RWPE1 (cell line): ENCODE measurements at places on chromosomes 2 and 18.

DNA sequence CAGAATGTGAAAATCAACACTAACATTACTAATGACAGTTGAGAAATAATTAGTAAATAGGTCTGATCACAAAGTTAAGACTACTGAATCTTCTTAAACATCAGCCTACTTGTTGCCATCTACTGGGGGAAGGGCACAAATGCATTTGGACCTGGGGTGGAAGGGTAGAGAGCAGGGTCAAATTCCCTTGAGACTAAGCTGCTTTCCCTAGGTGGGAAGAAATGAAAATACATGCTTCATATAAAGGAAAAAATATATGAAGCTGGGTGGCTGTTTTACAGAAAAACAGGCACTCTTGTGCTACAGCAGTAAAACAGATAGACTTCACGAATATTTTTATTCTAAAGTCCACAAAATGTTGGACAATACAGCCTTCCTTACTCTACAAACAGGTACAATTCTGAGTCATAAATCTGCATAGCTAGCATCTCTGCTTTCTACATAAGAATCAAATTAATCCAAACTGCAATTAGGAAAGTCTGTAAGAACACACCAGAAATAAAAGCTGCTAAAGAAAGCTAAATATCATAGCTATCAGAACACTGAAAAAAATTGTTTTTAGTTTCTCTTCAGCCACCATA, 10.9 kb downstream of the TRIP12 start:
- no peak for DNase-seq

DNA sequence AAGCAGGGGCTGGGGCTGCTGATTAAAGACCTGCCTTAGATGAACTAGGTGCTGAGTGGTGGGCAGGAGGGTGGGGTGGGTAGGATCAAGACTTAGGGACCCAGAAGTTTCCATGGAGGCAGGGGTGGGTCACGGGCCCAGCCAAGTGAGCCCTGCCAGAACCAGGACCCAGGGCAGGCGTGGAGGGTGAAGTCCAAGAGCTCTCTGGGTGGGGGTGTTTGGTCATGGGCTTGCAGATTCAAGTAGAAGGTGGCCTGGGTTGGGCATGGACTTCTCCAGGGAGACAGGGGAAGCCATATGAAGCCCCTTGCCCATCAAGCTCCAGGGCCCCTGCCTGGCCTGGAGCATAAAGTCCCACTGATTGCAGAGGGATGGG, 168.8 kb downstream of the SMAD7 start:
- no peak for DNase-seq

DNA sequence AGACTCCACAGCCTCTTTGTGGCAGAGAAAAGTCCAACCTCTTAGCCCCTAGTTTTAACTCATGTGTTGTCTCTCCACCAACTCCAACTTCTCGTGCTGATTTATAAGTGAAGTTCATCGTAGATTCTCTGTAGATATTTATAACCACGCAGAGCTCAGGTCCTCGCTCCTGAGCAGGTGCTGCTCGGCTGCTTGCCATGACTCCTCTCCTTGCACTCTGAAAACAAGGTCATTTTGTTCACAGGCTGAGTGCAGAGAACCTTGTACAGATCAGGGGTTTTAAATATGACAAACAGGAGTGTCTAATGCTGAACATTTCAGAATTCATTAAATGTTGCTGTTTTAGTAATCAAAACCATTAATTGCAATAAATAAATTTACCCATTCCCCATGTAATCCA, 330.8 kb upstream of the GYPC start:
- DNase-seq, result no peak

DNA sequence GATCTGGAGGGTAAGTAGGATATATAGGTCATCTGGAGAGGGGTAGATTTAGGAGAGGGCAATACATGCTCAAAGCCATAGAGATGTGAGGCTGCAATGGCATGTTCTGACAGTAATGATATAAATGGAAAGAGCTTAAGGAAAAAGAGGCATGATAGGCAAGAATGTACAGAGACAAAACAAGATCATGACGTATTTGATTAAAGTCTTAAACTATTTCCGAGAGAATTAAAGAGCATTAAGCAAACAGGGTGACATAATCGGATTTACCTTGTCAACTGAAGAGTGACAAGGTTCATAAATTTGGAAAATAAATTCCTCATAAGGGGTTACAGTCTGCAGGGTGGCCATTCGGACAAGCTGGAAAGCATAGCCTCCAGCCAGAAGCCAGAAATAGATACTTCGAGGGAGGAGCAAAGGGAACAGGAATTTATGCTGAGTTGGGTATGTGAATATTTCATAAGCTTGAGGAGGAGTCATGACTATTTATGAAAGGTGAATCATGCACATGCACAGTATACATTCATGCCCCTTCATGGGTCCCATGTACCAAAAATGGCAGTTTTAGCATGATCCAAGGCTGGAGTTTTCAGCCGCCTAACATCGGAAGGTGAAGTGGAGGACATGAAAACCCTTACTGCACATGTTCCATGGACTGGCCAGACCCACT, 396.2 kb upstream of the VWC2L start:
- no peak for DNase-seq

- DNase-seq, result no peak
Observed at GRCh38 chr2:140589273-140589672, 1541.5 kb downstream of the LRP1B start.
